ENCODE measurements at places on chromosomes 7 and 10.

DNA sequence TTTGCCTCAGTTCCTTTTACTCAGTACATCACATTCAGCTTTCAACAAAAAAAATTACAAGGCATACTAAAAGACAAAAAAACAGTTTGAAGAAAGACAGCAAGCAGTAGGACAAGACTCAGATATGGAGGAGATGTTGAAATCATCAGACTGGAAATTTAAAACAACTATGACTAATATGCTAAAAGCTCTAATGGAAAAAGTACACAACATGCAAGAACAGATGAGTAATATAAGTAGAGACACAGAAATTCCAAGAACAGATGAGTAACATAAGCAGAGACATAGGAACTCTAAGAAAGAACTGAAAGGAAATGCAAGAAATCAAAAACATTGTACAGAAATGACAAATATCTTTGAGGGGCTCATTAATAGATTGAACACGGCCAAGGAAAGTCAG, 402.6 kb downstream of the NEBL start:
- no peak for DNase-seq

DNA sequence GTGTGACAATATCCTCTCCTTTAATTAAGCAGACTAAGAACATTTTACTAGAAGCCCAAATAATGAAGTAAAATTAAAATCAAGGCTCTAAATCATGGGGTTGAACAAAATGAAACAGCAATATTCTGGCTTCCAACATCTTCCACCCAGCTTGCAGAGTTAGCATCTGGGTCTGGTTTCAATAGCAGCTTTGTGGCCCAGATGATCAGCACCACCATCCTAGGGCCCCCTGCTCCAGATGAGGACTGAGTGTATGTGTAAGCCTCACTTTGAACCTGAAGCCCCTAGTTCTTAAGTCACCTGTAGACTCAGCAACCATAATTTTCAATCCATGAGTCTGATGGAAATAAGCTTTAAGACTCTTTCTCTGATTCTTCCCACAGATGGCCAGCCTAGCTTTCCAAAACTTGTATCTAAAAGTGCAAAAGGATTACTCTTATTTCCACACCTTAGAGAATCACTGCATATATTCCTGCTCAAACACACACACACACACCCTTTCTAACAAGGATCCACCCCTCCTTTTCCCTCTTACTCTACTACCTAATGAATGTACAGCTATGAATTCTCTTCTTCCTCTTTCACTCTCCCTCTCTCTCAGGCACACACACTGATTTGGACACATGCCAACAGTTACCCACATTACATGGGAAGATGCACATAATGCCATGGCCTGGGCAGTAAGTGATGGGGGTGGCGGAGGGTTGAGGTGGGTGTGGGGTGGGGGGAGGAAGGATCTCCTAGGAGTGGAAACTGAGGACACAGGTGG, 3.5 kb downstream of the DENND11 start:
- no peak for DNase-seq

- no peak for DNase-seq
These were observed 630.0 kb downstream of the NRG3 start for GRCh38 chr10:82505009-82505408.

DNA sequence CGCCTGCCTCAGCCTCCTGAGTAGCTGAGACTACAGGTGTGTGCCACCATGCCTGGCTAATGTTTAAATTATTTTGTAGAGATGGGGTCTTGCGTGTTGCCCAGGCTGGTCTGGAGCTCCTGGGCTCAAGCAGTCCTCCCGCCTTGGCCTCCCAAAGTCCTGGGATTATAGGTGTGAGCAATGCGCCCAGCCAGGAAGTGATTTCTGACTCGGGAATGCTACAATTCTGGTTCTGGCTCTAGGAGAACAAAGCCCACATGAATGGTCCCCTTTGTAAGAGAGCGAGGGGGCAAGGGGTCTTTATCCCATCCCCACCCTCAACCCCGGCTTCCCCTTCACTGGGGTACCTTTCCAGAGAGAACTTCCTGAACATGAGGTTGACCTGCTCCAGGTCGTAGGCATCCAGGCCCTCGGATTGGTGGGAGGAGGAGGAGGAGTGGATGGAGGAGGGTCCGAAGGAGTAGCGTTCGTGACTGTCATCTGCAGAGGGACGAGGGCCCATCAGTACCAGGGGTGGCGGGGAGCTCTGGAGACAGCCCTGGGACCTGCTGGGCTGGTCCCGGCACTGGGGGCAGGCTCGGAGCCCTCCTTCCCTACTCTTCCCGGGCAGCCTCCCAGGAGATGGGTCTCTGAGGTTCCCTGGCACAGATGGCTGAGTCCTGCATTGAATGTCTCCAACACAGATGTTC, 79.9 kb upstream of the GNA12 start:
- no peak for DNase-seq

GRCh38 chr7:20307119-20307518, 23.6 kb upstream of the ITGB8 start:
- DNase-seq = no peak

- DNase-seq = no peak
These were observed 7.9 kb downstream of the ANTXRL start for GRCh38 chr10:46294641-46295220.

DNA sequence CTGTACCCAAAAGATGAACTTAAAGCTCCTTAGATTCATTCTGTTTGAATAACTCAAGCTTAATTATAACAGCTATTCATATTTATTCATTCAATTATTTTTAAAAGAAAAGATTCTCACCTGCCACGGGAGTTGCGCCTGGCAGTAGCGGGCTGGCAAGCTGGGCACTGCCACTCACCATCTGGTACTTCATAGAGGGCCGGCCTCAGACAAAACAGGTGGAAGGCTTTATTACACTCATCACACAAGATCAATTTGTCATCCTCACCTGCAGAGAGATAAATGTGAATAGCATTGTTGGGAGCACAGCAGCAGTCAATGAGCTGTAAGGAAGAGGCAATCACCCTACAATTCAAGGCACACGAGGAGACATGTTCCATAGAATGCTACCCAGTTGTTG, 15.8 kb downstream of the FZD9 start:
- no peak for DNase-seq

- DNase-seq = no peak
These were observed 447.8 kb upstream of the C7orf33 start for GRCh38 chr7:148142660-148143248.

DNA sequence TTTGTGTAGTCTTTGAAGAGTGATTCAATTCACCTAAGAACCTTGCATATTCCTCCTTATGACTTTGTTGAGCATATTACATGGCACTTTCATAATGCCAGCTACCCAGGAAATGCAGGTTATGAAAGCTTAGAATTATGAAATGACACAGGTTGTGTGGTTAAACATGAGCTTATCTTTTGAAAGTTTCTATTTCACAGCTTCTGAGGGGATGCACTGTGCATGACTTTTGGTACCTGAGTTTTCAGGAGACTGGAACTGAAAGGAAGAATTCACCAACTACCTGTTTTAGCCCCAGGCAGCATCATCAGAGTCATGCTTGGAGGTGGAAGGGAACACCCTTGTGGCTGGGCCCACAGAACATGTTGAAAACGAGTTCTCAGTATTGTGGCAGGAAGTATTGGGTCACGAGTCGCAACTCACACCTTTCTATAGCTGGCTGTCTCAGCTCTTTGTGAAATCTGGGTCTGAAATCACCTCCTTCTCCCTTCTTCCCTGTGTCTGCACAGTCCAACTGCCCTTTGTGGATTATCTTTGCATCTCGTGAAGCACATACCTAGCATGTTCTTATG, 228.2 kb downstream of the PTEN start:
- DNase-seq = no peak

GRCh38 chr10:104246976-104247375, 7.7 kb upstream of the GSTO1 start:
- no peak for DNase-seq

- no peak for DNase-seq
These were observed 25.4 kb upstream of the LRGUK start for GRCh38 chr7:134101716-134102115.

- no peak for DNase-seq
These were observed 21.4 kb downstream of the EFCAB10 start for GRCh38 chr7:105559926-105560325.

DNA sequence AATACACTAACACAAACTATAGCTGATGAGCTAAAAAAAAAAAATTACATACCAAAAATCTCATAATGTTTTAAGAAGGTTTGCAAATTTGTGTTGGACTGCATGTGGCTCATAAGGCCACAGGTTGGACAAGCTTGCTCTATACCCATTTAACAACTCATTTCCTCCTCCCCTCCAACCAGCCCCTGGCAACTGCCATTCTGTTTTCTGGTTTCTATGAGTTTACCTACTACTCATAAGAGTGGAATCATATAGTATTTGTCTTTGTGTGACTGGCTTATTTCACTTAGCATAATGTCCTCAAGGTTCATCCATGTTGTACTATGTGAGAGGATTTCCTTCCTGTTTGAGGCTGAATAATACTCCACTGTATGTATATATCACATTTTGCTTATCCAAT, 100.4 kb upstream of the ARHGAP21 start:
- no peak for DNase-seq

DNA sequence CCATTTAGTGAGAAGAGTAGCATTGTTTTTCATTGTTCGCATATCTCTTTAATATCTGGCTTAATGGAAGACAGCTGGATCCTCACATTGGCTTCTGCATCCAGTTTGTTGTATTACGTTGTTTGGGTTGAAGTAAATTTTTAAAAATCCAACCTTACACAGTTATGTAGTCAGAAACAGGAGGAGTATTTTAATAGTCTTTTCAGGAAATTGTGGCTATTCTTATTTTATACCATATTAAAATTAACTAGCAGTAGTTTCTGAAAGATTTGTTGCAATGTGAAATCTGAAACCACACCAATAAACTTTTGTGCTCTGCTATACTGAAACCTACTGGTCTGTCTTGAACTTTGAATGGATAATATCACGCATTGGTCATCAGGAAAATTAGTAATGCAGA, 27.9 kb downstream of the MYPN start:
- no peak for DNase-seq

DNA sequence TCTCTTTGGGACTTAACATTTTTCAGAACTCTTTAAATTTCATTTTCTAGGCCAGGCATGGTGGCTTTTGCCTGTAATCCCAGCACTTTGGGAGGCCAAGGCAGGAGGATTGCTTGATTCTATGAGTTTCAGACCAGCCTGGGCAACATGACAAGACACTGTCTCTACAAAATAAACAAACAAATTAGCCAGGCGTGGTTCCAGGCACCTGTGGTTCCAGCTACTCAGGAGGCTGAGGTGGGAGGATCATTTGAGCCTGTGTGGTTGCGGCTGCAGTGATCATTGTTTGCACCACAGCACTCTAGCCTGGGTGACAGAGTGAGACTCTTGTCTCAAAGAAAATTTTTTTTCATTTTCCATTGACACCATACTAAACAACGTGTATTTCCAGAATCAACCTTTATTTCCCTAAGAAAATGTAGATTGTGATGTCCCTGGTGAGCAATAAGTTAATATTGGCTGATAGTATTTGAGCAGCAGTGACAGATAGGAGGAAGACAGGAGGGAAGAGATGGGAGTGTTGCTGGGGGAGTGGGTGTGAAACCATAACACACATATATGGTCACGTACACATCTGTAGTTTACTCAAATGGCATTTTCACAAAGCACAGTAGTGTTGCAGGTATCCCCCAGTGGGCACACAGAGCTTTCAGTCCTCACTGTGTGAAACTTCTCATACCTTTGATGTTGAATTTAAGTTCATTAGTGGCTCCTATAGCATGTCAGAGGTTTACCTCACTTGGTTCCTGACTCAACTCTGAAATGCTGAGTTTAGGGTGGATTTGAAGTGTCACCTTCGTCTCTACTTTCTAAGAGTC, 205.6 kb downstream of the AUTS2 start:
- DNase-seq = no peak

GRCh38 chr7:9181356-9181755, 747.9 kb downstream of the NXPH1 start:
- DNase-seq = no peak

DNA sequence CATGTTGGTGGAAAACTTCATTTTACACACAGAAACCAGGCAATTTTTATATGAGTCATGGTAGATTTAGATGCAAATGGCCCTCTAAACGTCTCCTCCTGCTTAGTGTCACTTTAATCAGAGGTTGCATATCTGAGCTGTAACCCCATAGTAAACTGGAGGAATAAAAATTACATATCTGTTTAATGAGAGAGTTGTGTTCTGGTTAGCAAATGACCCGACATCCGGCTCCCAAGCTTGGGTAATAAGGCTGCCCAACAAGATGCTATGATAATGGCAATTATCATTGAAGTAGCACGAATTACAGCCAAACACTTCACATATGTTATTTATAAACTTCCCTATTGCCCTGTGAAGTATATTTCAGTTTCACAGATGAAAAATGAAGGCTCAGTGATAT, 10.6 kb upstream of the ADAM12 start:
- no peak for DNase-seq

DNA sequence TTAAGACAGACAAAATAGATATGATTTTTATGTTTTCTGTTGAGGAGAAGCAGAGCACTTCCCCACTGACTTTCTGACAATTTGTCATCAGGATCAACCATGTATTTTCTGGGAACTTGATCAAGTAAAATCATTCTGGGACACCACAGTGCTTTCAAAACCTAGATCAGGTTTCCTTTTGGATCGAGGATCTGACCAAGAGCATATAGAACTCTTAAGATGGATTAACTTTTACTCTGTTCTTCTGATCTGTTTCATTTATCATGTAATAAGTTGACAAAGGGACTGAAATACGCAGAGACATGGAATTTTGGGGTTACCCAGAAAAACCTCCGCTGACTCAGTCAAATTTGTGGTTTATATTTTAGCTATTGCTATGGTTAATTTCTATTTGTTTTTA, 136.0 kb upstream of the WNT16 start:
- DNase-seq = no peak

DNA sequence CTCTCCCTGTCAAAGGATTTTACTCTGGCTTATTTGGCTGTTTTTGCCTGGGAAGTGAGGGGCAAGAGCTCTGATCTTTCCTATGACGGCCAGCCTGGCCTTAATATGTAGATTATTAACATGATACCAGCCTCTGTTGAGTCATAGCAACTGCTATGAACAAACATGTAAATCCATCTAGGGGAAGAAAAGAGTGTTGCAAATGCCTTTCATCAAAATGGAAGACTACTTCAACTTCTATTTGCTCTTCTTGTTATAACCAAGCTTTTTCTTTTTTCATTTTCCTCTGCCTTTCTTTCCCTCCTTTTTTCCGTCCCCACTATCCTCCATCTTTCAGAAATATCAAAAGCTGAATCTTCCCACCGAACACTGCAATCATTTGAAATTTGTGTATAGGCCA, 46.6 kb downstream of the BTRC start:
- DNase-seq = no peak
